ENCODE measurements at places on chromosomes 16 and 17. TPM values are rescaled to one million over a fixed set of nuclear protein-coding genes. Genes with fewer than 3 reads are reported as not detected.

CDRT15 gene
- not detected for total RNA-seq

GAST gene
- total RNA-seq: not detected

EPX gene
- not detected for total RNA-seq

EPN3 gene
- not detected for total RNA-seq

SLFN11 gene
- total RNA-seq: 54.3 TPM

KRTAP1-1 gene
- total RNA-seq: not detected

NXN gene
- total RNA-seq: 47.5 TPM

MYL4 gene
- total RNA-seq: not detected

MYL11 gene
- total RNA-seq: not detected

UMOD gene
- not detected for total RNA-seq

KRTAP4-9 gene
- not detected for total RNA-seq

NOXO1 gene
- 0.14 TPM for total RNA-seq

CRK gene
- total RNA-seq: 100 TPM

ITGAL gene
- not detected for total RNA-seq

TEX19 gene
- under 0.01 TPM for total RNA-seq

KRT34 gene
- total RNA-seq: 1.3 TPM

TBC1D26 gene
- total RNA-seq: under 0.01 TPM

HYDIN gene
- total RNA-seq: 0.65 TPM

CLEC3A gene
- not detected for total RNA-seq

KRTAP2-1 gene
- not detected for total RNA-seq

AIPL1 gene
- not detected for total RNA-seq

OMG gene
- total RNA-seq: 2.0 TPM

HOXB13 gene
- 0.74 TPM for total RNA-seq

BRICD5 gene
- total RNA-seq: 1.8 TPM

CYBA gene
- total RNA-seq: 407 TPM

NAGS gene
- 0.71 TPM for total RNA-seq

TMEM220 gene
- total RNA-seq: 2.4 TPM

GCGR gene
- 0.09 TPM for total RNA-seq

SLFN5 gene
- 61.7 TPM for total RNA-seq

CXCL16 gene
- total RNA-seq: 1.8 TPM

TMEM92 gene
- total RNA-seq: under 0.01 TPM

KCNH6 gene
- not detected for total RNA-seq

SEBOX gene
- not detected for total RNA-seq
